Stomach (tissue), 19 donors: ENCODE measurements at places on chromosomes 7 and 10. TPM values are rescaled to one million over a fixed set of nuclear protein-coding genes. Genes with fewer than 3 reads are reported as not detected.

The COMMD3 gene
- total RNA-seq, result 16.2 TPM

The SDK1 gene
- 7.4 TPM for total RNA-seq

The NEUROG3 gene
- total RNA-seq, result not detected

The ANKRD61 gene
- total RNA-seq, result 1.3 TPM

The ALOX5 gene
- 5.1 TPM for total RNA-seq

The LIPM gene
- total RNA-seq, result not detected

The CTAGE4 gene
- total RNA-seq, result 27.4 TPM

The SEMA4G gene
- 25.5 TPM for total RNA-seq

The PRSS37 gene
- not detected for total RNA-seq

The POT1 gene
- 4.3 TPM for total RNA-seq

The SPDYE5 gene
- total RNA-seq, result not detected

The GSTK1 gene
- total RNA-seq, result 120 TPM

- no peak for DNase-seq
Measured at GRCh38 chr7:1112625-1113547, 25.0 kb downstream of the GPER1 start.

GRCh38 chr7:142496545-142496991, 238.7 kb upstream of the PRSS58 start:
- no peak for DNase-seq

DNA sequence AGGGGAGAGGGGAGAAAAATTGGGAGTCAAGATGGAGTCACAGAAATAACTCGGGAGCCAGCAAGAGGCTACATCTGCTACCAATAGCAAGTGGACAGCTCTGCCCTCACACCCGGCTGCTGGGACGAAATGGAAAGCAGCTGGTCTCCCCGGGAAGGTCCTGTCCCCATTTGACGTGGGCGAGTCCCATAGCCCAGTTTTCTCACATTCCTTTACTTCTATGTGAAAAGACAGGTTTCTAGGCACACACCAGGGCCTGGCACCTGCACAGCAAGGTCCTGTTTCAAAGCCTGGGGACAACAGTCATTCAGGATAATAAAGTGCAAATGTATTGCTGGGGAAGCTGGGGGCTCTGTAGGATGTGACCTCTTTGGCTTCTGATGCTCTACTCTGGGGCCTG, 162.6 kb downstream of the OAT start:
- no peak for DNase-seq

- DNase-seq, result no peak
Measured at GRCh38 chr7:128738570-128739047, 550 bp upstream of the CALU start.

DNA sequence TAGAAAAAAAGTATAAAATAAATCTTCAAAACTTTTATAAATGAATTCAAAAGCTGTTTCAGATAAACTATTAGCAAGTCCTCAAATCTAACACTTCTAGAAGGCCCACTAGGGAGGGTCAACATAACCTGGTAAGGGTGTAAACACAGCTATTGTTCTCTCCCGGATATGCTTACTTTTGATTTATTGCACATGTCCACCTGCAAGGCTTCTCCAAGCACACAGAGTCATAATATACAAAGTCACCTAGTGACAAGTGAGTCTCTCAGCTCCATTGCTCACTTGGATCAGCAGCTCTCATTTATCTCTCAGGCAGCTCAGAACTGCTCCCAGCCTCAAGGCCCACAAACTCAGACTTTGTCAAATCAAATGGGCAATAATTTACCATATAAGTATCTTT, 44.0 kb upstream of the COL1A2 start:
- peak; percentile 31 for DNase-seq

DNA sequence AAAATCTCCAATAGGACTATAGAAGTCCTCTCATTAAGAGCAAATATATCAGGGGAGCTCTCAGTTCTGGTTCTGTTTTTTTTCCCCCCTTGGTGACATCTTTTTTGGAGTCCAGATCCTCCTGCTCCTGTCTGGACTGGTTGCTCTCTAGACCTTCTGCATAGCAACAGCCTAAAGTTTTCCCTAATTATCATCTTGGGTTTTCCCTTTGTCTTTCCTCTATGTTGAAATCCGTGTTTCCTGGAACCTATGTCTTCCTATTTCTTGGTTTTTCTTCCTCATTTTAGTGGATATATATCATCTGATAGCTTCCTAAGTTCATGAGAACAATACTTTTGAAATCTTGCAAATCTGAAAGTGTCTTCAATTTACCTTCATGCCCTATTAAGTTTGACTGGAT, 29.7 kb upstream of the MTERF1 start:
- DNase-seq, result no peak

DNA sequence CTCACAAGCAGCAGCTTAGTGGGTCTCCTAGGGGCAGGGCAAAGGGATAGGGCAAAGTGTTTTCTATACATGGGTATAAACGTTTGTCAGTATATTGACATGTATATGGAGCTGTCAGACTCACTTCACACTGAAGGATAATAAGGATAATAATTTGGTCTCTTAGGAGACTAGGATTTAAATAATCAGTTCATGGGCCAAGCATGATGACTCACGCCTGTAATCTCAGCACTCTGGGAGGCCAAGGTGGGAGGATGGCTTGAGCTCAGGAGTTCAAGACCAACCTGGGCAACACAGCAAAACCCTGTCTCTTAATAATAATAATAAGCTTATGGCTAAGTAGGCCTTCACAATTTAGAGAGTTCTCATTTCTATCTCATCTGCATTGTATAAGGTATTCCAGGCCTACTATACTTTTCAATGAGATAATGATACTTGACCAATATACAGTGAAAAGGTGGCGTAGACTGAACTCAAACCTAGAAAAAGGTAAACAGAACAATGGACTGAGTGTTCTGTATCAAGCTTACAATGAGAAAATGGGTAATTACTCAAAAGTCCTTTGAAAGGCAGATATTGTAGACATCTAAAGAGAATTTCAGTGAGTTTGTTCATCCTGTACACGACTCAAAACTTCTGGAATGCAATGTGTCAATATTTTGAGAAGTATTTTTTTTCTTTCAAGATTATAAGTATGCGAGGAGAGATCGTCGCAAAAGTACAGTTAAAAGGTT, 7.0 kb downstream of the GSAP start:
- DNase-seq, result no peak

GRCh38 chr7:100189061-100189460, 11.3 kb downstream of the STAG3 start:
- DNase-seq, result no peak

DNA sequence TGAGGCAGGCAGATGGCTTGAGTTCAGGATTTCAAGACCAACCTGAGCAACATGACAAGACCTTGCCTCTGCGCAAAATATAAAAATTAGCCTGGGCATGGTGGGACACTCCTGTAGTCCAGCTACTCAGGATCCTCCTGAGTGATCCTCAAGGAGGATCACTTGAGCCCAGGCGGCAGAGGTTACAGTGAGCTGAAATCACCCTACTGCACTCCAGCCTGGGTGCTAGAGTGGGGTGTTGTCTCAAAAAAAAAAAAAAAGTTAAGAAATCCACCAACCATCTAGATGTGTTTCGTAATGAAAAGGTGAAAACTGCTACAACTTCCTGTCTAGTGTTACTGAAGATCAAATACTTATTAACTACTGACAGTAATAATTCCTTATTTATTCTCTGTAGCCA, 8.1 kb downstream of the GLCCI1 start:
- DNase-seq, result no peak

DNA sequence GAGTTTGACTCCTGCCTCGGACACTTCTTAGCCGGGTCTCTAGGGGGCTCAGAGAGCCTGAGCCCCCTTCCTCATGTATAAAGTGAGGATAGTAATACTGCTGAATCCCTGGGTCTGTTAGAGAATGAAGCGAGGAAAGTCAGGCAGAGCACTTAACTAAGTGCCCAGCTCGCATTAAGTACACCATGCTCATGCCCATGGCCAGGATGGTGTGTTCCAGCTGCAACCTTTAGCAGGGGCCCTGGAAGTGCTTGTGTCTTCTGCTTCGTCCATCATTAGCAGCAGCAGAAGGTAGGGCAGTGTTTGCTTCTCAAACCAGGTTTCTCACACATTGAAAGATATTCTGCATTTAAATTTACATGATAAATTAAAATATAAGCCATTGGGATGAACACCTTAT, 27.3 kb upstream of the WDFY4 start:
- no peak for DNase-seq

DNA sequence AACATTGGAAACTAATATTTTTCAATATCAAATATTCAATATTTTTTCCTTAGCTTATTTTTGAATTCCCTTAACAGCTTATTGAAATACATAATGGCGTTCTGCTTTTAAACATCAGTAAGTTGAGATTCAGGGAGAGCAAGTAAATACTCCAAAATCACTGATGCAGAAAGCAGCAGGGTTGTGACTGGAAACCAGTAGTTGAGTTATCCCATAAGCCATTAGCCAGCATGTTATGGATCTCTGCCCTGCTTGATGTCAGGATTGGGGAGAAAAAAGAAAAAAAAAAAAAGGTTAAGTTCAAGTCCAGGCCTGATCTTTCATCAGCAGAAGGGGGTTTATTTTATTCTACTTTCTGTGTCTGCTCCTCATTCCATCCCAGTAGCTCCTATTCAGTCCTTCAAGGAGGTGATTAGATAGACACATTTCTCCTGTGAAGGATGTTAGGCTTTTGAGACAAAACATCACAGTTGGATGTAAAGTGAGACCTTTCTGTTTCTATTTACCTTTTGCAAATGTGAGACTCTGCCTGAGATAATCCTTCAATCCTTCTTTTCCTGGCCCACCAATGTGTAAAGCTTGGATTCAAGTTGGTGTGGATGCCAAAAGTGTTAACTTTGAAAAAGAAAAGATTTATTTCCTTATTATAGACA, 110.9 kb upstream of the HDAC9 start:
- DNase-seq, result no peak

DNA sequence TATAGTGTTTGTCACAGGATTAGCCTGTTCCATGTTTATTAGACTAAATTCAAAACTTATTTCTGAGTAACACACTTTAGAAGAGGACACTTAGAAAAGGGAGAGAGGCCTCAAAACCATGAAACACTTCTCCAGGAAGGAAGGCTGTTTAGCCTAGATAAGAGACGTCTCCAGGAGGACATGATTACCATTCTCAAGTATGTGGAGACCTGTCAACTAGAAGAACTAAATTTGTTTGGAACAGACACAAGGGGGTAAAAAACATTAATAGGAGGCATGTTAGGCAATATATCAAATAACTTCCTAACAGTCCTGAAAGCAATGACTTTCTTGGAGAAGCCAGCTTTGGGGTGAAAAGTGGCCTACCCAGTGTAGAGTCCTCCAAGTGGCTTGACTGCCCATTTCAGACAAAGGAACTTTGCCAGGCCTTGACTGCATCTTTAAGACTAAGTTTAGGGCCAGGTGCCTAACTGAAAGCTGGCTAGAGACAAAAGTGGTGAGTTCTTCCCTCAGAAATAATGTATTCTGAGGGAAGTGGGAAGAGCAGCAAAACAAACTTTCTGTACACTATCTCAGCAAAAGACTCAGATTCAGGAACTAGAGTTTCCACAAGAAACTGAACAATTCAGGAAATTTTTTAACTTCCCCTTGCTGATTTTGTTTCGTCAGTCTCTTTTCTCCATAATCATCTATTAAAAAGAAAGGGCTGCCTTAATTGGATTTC, 11.8 kb downstream of the NCOA4 start:
- DNase-seq, result no peak

DNA sequence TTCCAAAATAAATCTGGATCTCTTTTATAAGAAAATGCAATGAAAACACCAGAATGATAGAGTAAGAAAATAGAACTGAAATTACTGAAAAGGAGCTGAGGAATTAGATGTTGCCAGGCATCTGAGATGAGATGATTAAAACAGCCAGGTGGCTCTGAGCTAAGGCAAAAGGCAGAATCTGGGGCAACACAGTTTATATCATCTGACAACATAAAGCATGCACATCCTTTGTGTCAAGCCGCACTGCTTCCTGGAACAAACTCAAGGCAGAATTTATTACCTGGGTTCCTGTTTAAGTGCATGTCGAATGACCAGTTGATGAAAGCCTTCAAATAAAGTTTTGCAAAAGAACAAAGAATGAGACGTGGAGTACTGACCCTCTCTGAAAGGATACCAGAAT, 247.0 kb downstream of the SNX10 start:
- peak; percentile 24 for DNase-seq

DNA sequence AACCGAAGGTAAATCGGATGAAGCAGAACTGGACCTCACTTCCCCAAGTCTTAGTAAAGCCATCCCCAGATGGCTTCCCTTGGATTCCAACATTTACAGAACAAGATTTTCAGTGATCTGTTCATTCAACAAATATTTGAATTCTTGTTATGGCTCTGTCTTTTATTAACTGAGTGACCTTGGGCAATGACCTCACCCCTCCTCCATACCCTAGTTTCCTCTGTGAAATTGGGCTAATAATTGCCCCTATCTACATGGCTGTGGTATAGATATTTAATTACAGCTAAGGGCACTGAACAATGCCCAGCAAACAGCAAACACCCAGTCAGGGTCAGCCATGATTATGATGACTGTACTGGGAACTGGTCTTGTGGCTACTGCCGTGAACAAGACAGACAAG, 19.1 kb downstream of the TECTB start:
- no peak for DNase-seq

GRCh38 chr10:80871083-80871482, 333.4 kb downstream of the SH2D4B start:
- DNase-seq, result no peak

DNA sequence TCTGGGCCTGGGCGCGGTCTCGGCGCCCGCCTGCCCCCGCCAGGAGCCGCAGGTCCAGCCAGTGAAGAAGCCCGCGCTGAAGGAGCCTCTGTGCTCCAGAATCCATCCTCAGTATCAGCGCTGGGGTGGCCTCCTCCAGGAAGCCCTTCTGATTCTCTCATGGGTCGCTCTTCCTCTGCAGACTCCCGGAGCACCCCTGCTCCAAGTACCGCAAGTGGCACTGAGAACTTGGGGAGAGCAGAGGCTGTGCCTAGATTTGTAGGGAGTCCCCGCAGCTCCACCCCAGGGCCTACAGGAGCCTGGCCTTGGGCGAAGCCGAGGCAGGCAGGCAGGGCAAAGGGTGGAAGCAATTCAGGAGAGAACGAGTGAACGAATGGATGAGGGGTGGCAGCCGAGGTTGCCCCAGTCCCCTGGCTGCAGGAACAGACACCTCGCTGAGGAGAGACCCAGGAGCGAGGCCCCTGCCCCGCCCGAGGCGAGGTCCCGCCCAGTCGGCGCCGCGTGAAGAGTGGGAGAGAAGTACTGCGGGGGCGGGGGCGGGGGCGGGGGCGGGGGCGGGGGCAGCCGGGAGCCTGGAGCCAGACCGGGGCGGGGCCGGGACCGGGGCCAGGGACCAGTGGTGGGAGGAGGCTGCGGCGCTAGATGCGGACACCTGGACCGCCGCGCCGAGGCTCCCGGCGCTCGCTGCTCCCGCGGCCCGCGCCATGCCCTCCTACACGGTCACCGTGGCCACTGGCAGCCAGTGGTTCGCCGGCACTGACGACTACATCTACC, at the start of gene ALOX5:
ALOX5 (plus strand) TSS at position 641 of the 774 bp plus-strand sequence; CDS start at position 705, 64 bp downstream.
- peak; percentile 76 for DNase-seq

- DNase-seq, result no peak
Measured at GRCh38 chr7:47218378-47219176, 363.3 kb downstream of the TNS3 start.
